ENCODE measurements at places on chromosomes 1 and 21.

- no peak for DNase-seq
Measured at GRCh38 chr1:85816606-85817005, 108.4 kb upstream of the ZNHIT6 start.

DNA sequence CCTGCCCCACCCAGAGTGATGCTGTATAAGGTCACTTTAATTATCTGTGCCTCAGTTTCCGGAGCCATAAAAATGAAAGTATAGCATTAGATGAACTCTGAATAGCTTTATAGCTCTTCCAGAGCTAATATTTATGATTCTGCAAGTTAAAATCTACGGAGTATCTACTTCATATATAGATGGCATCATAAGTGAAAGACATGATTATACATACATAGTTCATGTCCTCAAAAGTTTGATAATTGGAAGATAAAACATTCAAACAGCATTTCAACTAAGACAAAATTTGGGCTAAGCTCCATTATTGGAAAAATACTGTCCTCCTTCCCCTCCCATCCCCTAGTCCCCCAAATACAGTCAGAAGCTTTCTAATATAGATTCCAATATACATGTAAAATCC is 4.2 kb downstream of the AKT3 start:
- no peak for DNase-seq

DNA sequence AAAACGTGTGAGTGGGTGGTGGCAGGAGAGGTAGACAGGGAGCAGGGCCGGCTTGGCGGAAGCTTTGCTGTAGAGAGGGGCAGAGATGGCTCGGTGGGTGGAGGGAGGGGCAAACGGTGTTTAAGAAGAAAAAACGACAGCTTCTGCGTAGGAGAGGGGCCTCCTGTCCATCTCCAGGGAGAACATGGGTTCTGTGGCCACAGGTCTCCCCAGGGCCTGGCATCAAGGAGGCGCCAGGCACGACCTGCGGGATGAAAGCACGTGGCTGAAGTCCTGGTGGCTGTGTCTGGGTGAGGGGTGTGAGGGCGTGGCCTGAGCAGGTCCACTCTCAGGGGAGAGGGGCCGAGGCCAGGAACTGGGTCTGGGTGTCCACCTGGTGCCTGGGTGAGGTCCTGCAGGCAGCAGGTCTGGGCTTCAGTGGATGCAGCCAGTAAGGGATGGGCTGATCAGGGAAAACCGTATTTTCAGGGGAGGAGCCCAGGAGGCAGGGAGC is 940 bp upstream of the PRKCZ start:
- no peak for DNase-seq

DNA sequence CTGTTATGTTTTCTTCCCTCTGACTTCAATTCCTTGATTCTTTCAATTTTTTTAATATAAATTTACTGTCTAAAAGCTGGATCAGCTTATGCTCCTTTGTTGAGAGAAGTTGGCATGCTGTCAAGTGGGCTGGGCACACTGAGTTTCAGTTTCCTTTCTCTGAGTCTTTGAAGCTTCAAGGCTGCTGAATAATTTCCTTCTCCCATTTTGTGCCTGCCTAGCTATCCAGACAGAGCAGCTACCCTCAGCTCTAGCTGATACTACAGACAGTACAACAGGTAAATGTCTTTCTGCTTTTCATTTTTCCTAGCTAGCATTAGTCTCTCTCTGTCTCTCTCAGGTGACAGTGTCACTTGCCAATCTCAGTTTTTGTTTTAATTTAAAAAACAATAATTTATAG is at the start of gene IFI44:
TSS of gene IFI44 (plus strand) at position 204 of the 400 bp plus-strand sequence. CDS start 365 bp downstream, outside the sequence.
- peak; percentile 13 for DNase-seq

DNA sequence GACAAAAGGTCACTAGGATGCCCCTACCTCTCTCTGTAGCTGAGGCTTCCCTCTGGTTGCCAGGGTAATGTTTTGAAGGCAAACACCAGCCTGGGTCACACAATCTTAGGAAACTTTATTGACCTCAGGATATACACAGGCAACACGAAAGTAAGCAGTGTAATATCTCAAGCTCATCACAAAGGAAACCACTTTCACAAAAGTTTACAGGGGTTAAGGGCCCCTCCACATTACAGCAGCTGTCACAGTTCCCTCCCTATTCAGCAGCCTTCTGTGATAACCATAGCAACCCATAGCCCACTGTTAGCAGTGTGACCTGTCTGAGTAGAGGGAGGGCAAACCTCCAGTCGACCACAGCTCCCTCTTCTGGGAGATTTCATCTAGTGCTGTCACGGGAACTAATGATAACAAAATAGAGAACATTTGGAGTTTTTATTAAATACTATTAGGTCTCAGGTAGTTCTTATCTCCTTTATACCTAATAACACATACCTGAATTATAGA is 149.8 kb downstream of the PTPRC start:
- no peak for DNase-seq

GRCh38 chr1:159646687-159647086 is 59.1 kb downstream of the APCS start:
- DNase-seq: no peak

- no peak for DNase-seq
Measured at GRCh38 chr1:89609781-89610456, 23.0 kb upstream of the LRRC8C start.

DNA sequence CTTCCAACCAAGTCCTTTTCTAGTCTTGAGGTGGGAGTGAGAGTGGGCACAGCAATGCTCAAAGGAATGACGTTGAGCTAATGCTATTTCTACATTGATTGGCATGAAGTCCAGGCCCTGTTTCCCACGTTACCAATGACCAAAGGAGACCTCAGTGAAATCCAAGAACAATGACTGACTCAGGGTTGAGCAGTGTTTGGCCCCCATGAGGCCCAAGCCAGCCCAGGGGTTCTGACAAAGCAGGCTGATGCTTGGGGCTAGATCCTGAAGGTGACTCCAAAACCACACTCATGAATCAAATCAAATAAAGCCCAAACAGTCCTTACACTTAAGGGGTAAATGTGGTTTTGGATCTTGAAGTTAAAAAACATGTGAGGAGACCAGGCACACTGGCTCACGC is 278.5 kb upstream of the GJB5 start:
- no peak for DNase-seq

GRCh38 chr1:153922076-153922971 is 448 bp downstream of the GATAD2B start:
- peak; percentile 52 for DNase-seq

DNA sequence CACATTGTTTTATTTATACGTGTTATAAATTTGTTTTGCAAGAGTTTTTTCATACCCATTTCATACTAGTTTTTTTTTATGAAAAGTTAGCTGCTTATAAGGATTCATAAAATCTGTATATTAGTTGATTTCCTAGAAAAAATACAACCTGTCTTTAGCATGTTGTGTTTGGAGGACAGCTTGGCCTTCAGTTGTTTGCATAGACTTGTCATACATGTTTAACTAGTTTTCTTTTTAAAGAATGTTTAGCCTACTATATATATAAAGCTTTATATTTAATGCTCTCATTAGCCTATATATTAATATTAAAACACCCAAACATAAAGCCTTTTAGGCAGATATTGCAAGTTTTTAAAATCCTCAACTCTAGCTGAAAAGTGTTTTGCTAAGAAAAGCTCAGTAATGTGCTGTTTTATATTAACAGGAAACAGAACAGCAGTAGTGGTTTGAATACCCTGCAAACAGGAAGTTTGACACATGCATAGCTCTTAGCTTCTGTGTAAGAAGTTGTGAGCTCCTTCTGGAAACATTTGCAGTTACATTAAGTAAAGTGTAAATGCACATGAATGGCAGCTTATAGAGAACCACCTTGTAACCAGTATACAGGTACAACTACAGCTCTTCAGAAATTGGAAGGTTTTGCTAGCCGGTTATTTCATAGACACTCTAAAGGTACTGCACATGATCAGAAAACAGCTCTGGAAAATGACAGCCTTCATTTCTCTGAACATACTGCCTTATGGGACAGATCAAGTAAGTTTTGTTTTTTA is at the start of gene PRKACB:
TSS of gene PRKACB (plus strand) at position 476 of the 770 bp plus-strand sequence. CDS start at position 567, 91 bp downstream.
- DNase-seq: no peak

All from stimulated activated CD4-positive, alpha-beta T cell treated with anti-CD3 and anti-CD28 coated beads, Interleukin-1b, Interleukin-23, amount 100 ng/mL, for 1 hour (primary cell).